KBM-7 (cell line): ENCODE measurements at places on chromosomes 1 and 21.
A peak's percentile ranks its signal among the peaks of the same experiment; 100 is the strongest.

DNA sequence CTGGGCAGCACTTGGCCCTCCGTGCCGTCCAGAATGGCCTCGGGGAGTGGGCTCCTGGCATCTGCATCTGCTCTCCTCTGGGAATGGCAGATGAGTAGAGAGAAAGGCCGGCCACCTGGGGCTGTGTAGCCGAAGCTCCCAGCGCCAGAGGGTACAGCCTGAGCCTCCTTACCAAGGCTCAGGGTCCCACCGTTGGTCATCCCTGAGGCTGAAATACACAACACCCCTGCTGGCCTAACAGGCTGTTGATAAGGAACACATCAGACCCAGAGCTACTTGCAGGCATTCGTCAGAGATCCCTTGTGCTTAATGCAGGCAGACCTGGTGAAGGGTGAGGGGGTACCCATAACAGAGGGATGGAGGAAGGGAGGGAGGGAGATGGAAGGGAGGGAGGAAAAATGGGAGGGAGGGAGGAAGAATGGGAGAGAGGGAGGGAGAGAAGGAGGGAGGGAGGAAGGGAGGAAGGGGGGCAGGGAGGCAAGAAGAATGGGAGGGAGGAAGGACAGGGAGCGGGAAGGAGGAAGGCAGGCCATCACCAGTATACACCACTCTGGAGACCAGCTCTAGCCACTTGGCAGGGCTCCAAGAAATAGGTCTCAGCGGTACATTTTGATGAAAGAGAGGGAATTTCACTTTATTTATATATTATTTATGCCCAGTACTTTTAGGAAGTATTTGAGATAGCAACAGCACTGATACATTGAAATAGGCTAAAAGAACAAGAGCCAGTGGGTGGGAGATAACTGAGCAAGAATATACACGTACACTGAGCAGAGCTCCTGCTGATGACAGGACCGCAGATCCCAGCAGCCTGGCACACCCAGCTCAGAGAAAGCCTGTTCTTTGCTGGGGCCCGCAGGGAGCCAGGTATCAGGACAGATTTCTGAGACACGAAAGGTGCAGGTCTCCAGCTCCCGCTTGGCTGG, 315.0 kb upstream of the VAMP3 start:
- no peak for DNase-seq

DNA sequence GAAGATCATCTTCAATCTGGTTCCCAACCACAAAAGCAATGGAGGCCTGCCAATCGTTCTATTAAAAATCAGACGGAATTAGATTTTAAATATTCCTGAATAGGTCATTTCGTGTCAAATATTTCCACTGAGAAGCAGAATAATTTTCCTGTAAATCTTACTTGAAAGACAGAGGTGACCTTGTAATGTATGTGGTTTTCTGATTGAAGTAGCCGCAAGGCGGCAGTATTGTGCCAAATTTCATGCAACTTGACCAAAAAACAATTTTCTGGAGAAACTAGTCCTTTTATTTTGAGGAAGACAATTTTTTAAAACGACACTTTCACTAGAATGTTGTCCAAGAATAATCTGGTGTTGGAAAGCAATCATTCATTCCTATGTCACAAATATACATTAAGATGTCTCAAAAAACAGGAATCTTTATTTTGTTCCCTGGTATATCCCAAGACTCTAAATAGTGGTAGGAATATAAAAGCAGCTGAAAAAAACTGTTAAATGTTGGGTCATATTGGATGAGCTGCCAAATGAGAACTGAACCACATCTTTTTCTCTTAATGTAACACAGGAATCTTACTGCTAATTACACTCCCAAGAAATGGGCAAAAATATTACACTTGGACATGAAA, 33.6 kb downstream of the SPAG17 start:
- peak; percentile 64 for DNase-seq

DNA sequence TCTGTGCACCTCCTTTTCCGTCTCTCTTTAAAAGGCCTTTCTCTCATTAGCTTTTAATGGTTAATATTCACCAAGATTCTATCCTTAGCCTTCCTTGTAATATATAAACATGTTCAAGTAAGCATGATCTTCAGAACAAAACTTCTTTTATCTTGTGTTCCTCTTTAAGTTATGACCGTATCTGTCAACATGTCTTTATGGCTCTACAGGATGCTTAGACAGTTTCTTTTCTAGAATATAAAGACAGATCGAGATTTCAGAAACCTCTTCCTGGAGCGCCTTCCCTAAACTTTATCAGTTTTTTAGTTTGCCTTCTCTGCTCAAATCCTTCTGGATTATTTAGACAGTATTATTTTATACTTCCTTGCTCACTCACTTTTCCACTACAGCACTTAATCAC, 7.2 kb downstream of the RO60 start:
- DNase-seq, result no peak

DNA sequence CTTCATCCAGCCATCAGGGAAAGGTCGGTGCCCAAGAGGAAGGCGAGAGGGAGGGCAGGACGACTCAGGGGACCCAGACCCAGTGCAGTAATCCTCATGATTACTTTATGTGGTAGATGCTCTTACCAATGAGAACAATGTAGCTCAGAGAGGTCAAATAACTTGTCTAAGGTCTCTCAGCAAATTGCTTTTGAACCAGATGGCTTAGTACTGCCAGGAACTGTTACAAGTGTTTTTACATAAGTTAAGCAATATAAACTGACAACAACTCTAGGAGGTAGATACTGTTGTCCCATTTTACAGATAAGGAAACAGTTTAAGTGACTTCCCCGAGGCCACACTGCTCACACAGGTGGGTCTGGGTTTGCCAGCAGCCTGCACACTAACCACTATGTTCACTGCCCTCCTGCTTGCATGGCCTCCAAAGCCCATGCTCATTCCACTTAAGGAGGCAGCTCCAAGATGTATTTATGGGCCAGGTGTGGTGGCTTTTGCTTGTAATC, 111.7 kb downstream of the LACTBL1 start:
- no peak for DNase-seq

DNA sequence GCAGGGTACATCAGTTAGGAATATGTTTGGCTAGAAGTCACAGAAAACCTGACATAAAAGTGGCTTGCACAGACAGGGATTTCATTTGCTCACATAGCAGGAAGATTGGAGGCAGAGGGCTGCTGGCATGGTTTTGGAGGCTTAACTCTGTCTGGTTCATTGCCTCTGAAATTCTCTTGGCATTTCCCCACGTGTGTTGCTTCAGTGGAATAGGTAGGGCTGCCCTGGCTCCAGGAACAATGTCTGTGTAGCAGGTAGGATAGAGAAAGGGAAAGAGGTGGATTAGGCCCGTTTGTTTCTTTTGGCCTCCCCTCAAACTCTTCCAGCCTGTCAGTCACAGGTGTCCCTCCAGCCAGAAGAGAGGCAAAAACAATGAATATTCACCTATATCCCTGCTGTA, 20.5 kb upstream of the SIPA1L2 start:
- no peak for DNase-seq

- no peak for DNase-seq
Measured at GRCh38 chr1:243335292-243335691, 79.5 kb downstream of the SDCCAG8 start.
